ENCODE measurements at places on chromosomes 5 and 9. TPM values are rescaled to one million over a fixed set of nuclear protein-coding genes. Genes with fewer than 3 reads are reported as not detected.

- no peak for DNase-seq
- H3K27me3 ChIP-seq: no peaks in the 10 kb centered on the region
- no peak overlapping the region for H3K4me3 ChIP-seq
- H3K36me3 ChIP-seq: no peaks in the 10 kb centered on the region
These were observed 176.4 kb downstream of the ARRDC3 start for GRCh38 chr5:91206734-91207133.

C6 gene
- not detected for total RNA-seq

DNA sequence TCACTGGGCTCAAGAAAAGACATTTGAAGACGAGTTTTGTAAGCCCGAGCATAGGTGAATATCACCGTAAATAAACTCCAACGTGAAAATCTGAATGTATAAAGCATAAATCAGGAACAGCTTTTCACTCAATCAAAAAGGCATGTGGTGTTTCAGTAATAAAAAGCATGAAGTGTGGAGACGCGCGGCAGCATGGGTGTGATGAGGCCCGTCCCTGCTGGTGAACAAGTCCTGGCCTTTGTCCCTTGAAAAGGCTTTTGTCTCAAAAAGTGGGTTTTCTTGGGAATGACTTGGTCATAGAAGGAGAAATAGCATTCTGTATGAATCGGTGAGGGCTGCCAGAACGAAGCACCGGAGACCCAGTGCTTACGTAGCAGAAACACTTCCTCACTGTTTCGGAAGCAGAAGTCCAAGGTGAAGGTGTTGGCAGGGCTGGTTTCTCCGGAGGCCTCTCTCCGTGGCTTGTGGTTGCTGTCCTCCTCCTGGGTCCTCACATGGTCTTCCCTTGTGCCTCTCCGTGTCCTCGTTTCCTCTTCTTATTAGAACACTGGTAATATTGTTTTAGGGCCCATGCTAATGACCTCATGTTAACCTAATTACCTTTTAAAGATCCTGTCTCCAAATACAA, 24.9 kb downstream of the ROPN1L start:
- no peaks in the 10 kb centered on the region for H3K36me3 ChIP-seq
- H3K27me3 ChIP-seq: no peaks in the 10 kb centered on the region
- H3K4me3 ChIP-seq: no peak overlapping the region
- no peak for DNase-seq

DNA sequence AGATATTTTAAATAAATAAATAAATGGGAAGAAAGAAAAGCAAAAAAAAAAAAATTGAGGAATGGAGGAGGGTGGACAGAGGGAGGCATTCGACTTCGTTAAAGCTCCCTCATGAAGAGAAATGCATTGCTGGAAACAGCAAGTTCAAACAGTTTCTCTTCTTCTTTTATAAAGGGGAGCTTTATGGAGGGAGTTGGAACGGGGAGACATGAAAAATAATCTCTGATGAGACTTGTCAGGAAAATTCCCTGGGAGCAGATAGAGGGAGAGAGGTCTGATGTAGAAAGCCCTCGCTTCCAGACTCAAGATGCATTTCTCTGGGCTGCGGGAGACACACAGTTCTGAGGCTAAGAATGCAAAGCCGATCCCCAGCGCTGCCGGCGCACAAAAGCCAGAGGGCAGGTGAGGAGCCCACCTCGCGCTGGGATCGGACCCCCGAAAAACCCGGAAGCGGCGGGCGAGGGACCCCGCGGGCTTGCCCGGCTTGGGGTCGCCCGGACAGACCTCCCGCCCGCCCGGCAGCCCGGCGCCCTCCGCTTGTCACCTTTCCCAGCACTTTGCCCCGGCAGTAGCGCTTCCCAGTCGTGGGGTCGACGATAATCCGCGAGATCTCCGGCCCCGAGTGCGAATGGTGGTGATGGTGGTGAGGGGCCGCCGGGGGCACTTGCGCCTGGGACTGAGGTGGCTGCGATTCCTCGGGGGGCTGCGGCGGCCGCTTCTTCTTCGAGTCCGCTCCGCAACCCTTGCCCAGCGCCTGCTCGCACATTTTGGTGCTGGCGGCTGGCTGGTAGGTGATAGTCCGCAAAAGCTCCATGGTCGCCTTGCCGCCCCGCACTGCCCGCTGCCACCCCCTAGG, 512 bp downstream of the PLK2 start:
- no peak overlapping the region for H3K27ac ChIP-seq
- peaks cover 7% of the 10 kb centered on the region for H3K4me1 ChIP-seq
- peak; percentile 68 for DNase-seq
- peak overlapping the region; percentile 74 for H3K4me3 ChIP-seq

SHC3 gene
- total RNA-seq: 2.5 TPM

GRCh38 chr5:8869932-8870331, 675.9 kb downstream of the SEMA5A start:
- no peak overlapping the region for H3K27ac ChIP-seq
- H3K4me3 ChIP-seq: no peak overlapping the region
- DNase-seq: no peak
- no peaks in the 10 kb centered on the region for H3K27me3 ChIP-seq

SH3RF2 gene
- total RNA-seq: 1.1 TPM

TJP2 gene
- total RNA-seq: 234 TPM

TBC1D13 gene
- 19.1 TPM for total RNA-seq

POU5F2 gene
- total RNA-seq: 1.2 TPM

GRCh38 chr5:145118127-145118526, 717.0 kb downstream of the PRELID2 start:
- H3K4me1 ChIP-seq: no peaks in the 10 kb centered on the region
- no peak overlapping the region for H3K4me3 ChIP-seq
- no peaks in the 10 kb centered on the region for H3K27me3 ChIP-seq
- H3K27ac ChIP-seq: no peak overlapping the region
- no peaks in the 10 kb centered on the region for H3K36me3 ChIP-seq
- no peak for DNase-seq

DNA sequence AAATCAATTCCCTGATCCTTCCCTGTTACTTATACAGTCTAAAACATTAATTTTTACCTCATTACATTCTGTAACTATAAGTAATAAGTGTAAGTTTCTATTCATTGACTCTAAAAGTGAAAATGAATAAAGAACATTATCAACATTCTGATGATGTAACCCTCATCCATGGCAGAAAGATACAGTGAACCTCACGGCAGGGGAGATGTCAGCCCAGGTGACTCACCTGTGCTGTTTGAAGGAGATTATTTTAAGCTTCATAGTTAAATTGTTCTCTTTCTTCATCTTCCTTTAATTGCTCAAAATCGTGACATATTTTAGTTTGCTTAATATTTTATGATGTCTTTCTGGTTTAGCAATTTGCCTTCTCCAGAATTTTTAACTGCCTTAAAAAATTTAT, 268.1 kb downstream of the FSTL4 start:
- no peak overlapping the region for H3K4me3 ChIP-seq
- no peak for DNase-seq
- peaks cover 36% of the 10 kb centered on the region for H3K4me1 ChIP-seq
- no peak overlapping the region for H3K27ac ChIP-seq
- no peaks in the 10 kb centered on the region for H3K36me3 ChIP-seq
- H3K27me3 ChIP-seq: no peaks in the 10 kb centered on the region

DNA sequence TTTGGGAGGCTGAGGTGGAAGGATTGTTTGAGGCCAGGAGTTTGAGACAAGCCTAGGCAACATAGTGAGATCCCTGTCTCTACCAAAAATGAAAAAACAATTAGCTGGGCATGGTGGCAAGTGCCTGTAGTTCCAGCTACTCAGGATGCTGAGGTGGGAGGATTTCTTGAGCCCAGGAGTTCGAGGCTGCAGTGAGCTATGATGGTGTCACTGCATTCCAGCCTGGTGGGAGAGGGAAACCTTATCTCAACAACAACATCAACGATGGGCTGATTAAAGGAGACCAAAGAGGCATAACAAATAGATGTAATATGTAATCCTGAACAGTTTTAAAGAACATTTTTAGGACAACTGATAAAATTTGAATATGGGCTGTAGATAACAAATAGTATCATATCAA, 34.2 kb upstream of the PANK3 start:
- no peaks in the 10 kb centered on the region for H3K27me3 ChIP-seq
- no peak overlapping the region for H3K4me3 ChIP-seq
- no peaks in the 10 kb centered on the region for H3K4me1 ChIP-seq
- no peak overlapping the region for H3K27ac ChIP-seq
- no peak for DNase-seq

DNA sequence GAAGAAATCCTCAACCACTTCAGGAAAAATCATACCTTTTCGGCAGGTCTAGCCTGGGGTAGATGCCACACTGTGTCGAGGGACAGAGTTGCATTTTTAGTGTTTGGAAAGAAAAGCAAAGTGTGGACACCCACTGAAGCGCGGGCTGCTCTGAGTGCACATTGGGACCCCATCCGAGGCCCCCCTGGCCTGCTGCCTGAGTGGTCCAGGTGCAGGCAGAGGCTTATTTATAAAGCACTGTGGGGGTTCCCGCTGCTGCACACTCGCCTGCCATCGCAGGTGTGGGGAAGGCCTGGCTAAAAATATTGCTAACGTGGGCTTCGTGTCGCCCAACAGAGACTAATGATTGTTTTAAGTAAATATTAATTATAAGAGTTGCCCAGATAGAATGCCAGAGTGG, 119.4 kb downstream of the CRB2 start:
- no peak overlapping the region for H3K27ac ChIP-seq
- H3K36me3 ChIP-seq: no peaks in the 10 kb centered on the region
- no peaks in the 10 kb centered on the region for H3K27me3 ChIP-seq

- H3K36me3 ChIP-seq: no peaks in the 10 kb centered on the region
- H3K27me3 ChIP-seq: no peaks in the 10 kb centered on the region
- no peak overlapping the region for H3K4me3 ChIP-seq
- no peak overlapping the region for H3K27ac ChIP-seq
- DNase-seq: no peak
These were observed 284.1 kb upstream of the PDE4D start for GRCh38 chr5:60177596-60177995.

Data from GM23338 (cell line).